ENCODE measurements at places on chromosomes 1 and 21.

GRCh38 chr1:80202118-80202517, 1195.6 kb upstream of the ADGRL4 start:
- no peak for DNase-seq

GRCh38 chr1:15678578-15678977, 5.5 kb upstream of the PLEKHM2 start:
- no peak for DNase-seq

- no peak for DNase-seq
Observed at GRCh38 chr1:94254073-94254810, 16.9 kb upstream of the ARHGAP29 start.

DNA sequence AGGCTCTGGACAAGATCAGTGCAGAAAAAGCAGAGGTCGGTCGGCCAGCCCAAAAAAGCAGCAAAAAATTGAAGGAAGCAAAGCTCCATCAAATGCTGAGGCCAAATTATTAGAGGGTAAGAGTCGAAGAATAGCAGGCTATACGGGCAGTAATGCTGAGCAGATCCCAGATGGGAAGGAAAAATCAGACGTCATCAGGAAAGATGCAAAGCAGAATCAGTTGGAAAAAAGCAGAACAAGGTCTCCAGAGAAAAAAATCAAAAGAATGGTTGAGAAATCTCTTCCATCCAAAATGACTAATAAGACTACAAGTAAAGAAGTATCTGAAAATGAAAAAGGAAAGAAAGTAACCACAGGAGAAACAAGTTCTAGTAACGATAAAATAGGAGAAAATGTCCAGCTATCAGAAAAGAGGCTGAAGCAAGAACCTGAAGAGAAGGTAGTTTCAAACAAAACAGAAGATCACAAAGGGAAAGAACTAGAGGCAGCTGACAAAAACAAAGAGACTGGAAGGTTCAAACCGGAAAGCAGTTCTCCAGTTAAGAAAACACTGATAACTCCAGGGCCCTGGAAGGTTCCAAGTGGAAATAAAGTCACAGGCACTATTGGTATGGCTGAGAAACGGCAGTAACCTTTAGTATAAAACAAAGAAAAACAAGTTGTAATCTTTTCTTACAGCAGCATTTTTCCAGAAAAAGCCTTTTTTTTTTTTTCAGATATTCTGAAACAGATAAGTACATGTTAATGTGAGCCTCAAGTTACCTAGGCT, 75.7 kb downstream of the PHTF1 start:
- no peak for DNase-seq

DNA sequence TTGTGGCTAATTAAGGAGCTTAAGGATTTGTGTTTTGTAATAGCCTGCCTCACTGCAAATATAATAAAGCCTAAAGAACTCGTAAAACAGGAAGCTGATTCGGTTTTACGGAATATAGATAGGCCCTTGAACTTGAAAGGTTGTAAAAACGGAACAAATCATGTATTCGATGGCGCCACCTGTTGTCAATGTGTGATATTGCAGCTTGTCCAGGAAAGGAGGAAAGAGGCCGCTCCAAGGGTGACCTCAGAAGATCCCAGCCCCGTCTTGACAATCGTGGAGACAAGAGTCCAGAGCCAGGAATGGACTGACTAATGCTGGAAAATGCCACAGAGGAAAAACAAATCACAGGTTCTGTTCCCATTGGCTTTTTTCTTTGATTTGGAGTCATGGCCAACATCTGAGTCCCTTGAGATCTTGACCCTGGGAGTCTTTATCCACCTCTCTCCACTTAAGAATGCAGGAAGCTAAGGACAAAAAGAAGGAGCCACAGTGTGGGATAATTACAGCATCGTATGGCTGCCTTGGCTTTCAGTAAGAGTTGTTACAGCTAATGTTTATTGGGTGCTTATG, 7.0 kb upstream of the IGSF21 start:
- DNase-seq = peak; percentile 42

DNA sequence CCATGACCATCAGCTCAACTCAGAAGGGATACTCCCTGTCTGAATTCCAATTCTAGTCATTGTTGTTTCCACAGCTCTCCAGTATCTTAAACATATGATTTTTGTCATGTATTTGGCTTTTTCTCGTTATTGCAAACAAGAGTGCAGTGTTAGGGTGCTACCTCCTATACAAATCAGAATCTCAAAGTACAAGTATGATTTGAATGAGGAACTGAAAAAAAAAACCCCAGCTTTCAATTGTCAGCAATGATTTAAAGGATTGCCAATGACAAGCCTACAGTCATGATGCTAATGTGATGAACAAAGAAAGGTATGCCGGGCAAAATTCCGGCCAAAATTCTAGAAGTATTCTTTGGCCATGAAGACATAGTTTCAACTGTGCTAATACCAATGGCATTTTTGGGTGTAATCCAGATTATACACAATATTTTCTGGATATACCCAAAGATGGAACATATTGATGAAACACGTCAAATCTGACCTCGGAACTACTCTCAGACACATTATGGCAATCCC, 14.9 kb downstream of the TMEM35B start:
- DNase-seq = no peak

DNA sequence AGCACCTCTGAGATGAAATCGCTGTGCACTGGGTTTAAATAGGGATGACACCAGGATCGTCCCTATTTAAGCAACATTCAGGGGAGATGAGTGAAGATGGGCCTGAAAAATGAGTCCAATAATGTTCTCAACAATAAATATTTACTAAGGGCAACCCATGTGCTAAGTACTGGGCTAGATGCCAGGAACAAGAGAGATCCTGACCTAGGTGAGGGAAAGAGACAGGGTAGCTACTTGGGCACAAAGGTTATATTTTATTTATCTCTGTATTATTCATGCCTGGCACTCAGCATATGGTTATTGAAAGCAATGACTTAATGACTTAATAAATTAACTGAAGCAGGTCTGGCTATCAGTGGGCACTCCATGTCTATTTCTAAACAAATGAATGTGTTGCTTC, 27.4 kb upstream of the AVPR1B start:
- no peak for DNase-seq

DNA sequence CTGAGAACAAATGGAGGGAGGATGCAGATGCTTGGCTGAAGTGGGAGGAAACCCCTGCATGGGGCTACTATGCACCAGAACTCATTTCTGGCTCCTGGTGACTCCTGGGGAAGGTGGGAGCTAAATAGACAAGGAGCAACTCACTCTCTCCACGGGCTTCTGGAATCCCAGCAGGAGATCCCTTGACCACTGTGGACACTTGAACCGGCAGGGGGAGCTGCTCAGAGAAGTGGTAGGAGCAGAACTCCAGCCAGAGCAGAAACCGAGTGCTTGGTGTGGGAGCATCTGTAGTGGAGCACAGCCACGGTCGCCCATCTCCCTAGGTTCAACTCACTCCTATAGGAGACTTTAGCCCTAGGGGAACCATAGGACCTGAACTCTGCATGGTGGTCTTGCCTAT, 205.6 kb upstream of the GJB5 start:
- no peak for DNase-seq

DNA sequence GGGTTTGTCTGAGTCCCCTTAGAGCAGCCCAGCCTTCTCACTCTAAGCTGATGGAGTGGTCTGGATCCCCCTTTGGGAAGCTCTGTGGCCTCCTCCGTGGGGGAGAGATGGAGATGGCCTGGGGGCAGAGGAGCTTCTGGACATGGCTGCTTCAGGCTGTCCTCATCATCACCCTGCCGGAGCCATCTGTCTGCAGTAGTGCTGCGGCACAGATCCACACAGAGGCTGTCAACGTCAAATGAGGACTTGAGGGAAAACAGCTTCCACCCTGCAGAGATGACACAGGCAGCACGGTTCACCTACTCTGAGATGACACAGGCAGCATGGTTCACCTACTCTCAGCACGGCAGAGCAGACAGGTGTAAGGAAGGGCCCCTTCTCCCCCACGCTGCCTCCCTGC, 134.3 kb downstream of the IGSF21 start:
- DNase-seq = no peak

Measured in activated CD8-positive, alpha-beta memory T cell treated with anti-CD3 and anti-CD28 coated beads, Interleukin-2, amount 10 ng/mL, durations not matched to agents 7 days and 5 days (primary cell).